Activated T-cell treated with anti-CD3 and anti-CD28 coated beads for 1 hour (primary cell): ENCODE measurements at places on chromosomes 3 and 15.
A peak's percentile ranks its signal among the peaks of the same experiment; 100 is the strongest.

DNA sequence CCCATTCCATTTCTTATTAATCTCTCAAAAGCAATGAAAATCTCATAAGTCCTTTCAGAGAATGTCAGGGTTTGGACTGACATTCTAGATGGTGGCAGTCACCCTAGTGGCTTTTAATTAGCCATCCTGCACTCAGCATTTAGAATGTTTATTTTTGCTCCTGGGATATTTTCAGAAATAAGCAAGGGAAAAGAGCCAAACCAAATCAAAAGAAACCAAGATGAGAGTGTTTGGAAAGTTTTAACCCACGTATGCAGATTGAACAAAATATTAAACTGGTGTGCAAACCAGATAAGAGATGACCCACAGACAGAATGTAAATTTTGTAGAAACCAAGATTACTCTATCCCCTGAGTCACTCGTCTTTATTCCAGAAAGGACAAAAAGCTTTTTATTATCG lies 275.8 kb downstream of the SQOR start:
- no peak for DNase-seq

DNA sequence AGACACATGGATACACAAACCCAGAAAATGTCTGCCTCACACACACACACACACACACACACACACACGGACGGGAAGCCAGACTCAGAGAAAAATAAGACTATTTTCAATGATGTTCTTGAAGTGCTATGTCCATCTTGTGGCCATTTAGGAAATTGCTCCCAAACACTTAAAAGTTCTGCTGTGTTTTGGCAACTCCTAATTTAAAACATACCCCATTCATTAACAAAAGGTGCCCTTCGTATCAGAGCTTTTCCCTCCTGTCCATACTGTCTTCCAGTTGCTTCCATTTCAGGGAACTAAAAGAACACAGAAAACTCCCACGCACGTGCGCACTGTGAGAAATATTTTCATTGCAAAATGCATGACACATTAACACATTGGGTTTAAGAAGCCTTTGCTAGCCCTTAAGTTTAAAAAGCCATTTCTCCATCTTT lies 44.6 kb downstream of the SLC12A1 start:
- DNase-seq, result no peak

- DNase-seq, result no peak
These were observed 59.0 kb upstream of the TRPC1 start for GRCh38 chr3:142664819-142665218.

- no peak for DNase-seq
These were observed 831.0 kb downstream of the TUSC7 start for GRCh38 chr3:117540597-117540996.

GRCh38 chr15:64006642-64007041 lies 39.6 kb downstream of the DAPK2 start:
- DNase-seq, result no peak

- DNase-seq, result no peak
These were observed 8.5 kb downstream of the ISL2 start for GRCh38 chr15:76344893-76345582.

DNA sequence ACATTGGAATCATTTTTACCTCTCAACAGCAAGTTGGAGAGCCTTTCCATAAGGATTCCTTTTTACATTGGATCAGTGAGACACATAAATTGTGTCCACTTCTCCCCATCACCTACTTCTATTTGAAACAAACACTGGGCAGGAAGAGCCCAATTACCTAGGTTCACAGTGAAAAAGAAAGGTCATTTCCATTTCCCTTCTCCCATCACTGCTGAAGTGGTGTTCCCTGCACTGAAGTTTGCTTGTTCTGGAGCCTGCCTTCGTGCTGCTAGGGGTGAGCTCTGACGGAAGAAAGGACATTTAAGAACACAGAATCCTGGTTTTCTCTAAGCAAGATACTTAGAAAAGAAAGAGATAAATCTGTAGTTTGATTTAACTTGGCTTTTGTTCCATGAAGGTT lies 123.8 kb upstream of the ZBTB20 start:
- DNase-seq, result no peak

DNA sequence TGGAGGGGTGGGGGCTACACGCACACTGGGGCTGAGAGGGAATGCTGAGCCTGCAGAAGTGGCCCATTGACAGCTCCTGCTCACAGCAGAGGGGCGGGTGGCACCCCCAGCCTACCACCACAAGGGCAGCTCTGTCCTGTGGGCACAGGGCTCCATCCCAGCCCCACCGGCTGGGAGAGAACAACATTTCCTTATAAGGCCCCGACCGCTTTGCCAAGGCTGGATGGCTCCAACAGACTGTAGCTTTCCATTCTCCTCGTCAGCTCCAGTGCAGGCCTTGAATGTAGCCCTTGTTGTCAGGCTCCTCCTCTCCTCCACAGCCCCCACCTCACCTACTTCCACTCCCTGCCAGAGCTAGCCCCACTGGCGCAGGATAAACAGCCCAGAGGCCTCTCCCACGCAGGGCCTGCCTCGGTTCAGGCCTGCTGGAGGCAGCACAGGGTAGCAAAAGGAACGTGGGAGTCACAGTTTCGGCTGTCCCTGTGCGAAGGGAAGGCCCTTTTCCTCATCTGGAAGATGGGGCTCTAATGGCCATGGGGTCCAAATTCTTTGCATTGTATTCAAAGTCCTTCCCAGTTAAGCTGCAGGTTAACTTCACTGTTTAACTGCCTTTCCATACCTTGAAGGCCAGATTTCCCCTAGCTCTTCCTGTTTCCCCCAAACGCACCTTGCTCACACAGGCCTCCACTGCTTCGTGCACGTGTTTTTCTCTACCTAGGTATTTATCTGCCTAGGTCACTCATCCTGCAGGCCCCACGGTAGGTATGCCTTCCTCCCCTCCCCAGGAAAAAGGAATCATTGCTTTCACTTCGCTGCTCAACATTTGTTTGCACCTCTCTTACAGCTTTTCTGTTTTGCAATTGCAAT lies 101.6 kb upstream of the LPP start:
- no peak for DNase-seq

GRCh38 chr3:104584682-104585081 lies 782.0 kb upstream of the ALCAM start:
- no peak for DNase-seq

DNA sequence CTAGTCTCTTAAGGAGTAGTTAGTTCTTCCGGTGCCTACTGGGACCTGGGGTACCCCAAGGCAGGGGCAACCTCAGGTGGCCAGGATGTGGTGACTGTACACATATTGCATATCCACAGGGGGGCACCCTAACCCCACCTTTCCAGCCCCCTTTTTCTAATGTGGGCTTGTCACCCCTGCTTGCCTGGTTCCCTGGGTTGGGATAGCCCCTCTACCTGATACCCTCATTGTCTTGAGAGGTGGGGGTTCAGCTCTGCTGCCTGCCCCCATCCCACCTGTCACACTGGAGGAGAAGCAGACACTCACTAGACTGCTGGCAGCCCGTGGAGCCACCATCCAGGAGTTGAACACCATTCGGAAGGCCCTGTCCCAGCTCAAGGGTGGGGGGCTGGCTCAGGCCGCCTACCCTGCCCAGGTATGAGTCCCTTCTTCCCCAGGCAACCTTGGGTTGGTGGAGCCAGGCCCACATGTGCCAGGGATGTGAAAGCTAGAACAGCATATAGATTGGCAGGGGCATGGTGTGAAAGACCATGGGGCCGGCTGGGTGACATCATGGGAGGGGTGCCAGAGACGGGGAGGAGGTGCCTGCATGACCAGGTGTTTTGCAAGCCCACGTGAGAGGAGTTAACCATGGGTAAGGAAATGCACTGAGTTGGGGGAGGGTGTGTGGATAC lies 4.0 kb downstream of the GLYCTK start:
- peak; percentile 41 for DNase-seq

GRCh38 chr3:11739706-11740105 lies 96.0 kb upstream of the VGLL4 start:
- no peak for DNase-seq

DNA sequence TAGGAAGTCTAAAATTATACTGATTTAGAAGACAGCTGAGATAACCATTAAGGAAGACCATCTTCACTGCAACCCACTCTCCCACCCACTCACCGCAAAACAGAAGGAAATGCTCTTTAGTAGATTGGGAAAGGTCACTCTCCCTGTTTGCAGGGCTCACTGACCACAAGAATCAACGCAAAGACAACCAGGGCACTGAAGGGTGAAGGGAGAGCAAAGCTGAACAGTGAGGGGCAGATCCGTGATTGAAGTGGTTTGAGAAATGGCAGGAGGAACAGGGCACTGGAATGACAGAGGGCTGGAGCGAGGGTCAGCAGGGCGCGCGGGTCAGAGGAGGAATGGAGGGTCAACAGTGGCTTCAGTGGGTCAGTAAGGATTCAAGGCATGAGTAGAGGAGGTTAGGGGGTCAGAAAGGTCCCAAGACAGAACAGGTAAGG lies 520 bp downstream of the MESD start:
- DNase-seq, result no peak

DNA sequence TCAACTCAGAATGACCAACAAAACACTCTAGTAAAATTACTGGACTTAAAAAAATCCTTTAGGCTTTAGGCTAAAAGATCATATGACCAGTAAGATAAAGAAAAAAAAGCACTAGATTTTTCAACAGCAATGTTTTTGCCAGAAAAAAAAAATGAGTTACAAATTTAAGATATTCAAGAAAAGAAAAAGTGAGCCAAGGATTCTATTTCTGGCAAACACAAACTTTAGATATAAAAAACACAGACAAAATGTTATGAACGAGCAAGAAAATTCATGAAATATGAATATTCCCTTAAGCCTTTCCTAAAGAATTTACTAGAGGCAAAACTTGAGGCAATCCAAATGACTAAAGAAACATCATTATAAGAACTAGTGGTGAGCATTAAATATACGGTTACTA lies 8.6 kb downstream of the GOLGB1 start:
- DNase-seq, result no peak

DNA sequence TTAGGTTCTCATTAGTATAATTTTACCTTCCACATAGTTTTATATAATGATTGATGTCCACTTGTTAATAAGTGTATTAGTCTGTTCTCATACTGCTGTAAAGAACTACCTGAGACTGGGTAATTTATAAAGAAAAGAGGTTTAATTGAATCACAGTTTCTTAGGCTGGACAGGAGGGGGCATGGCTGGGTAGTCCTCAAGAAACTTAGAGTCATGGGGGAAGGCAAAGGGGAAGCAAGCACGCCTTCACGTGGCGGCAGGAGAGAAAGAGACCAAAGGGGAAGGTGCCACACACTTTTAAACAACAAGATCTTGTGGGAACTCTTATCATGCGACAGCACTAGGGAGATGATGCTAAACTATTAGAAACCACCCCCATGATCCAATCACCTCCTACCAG lies 19.2 kb downstream of the DZIP3 start:
- DNase-seq, result no peak

- no peak for DNase-seq
These were observed 49.9 kb upstream of the LMCD1 start for GRCh38 chr3:8451696-8452095.

DNA sequence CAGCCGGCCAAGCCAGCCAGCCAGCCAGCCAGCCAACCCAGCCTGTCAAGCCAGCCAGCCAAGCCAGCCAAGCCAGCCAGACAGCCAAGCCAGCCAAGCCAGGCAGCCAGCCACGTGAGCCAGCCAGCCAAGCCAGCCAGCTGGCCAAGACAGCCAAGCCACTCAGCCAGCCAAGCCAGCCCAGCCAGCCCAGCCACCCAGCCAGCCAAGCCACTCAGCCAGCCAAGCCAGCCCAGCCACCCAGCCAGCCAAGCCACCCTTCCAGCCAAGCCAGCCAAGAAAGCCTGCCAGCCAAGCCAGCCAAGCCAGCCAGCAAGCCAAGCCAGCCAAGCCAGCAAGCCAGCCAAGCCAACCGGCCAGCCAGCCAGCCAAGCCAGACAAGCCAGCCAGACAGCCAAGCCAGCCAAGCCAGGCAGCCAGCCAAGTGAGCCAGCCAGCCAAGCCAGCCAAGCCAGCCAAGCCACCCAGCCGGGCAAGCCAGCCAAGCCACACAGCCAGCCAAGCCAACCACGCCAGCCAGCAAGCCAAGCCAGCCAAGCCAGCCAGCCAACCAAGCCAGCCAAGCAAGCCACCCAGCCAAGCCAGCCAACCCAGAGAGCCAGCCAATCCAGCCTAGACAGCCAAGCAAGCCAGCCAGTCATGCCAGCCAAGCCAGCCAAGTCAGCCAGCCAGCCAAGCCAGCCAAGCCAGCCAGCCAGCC lies 199.5 kb downstream of the GOLGA6L6 start:
- no peak for DNase-seq

DNA sequence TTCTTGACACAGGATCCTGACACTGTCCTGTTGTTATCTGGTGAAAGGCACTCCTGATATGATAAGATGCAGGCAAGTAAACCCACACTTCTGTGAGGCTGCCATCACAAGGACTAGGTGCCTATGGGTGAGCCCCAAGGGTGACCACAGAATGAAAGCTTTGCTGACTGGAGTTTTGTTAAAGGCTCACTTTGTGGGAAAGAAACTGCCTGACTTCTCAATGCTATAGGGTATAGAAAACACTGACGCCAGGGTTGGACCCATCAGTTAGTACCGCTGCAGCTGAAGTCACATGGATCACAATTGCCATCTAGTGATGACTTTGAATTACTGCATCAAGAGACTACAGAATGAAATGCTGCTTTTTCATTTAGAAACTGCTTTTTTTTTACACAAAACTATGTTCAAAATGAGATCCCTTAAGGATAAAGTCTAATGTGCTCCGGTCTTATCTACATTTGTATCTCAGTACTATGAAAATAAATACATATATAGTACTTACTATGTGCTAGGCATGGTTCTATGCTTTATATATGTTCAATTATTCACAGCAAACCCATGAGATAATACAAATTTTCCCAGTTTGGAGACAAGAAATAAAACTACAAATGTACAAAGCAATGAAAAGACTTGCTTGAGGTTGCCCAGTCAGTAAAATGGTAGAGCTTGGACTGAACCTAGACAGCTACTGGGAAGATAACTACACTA lies 64.2 kb upstream of the CMSS1 start:
- DNase-seq, result no peak

GRCh38 chr3:147937341-147937740 lies 528.2 kb downstream of the ZIC1 start:
- no peak for DNase-seq

DNA sequence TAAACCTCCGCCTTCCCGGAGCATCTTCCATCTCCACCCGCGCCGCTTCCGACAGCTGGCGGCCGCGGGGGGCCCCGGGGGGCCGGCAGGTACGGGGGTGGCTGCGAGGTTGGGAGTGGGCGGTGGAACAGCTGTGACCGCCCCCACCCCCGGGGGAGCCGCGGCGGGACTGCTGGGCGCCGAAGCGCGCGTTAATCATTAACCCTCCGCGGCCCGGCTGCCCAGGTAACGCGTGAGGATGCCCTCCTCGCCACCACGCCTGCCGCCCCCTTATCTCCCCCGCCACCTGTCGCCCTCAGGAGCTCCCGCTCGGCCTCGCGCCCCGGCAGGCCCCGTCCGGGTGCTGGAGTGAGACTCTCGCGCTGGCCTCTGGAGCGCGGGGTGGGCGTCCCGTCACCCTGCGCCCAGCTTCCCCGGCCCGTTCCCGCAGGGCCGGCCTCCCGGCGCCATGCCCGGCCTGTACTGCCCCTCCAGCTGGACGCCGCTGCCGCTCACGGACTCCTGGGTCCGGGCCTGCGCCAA lies 757 bp downstream of the VWA5B2 start:
- DNase-seq, result no peak

DNA sequence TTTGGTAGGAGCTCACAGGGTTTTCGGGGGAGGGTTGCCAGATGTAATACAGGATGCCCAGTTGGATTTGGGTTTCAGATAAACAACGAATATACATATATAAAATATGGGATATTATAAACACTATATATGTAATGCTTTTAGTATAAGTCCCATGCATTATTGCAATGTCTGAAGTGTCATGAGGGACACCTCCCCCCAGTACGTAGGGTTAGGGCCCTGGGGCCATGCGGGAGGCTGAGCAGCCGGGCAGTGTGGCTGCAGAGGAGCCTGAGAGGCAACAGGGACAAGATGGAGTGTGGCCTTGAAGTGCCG lies 148.9 kb downstream of the SMAD6 start:
- no peak for DNase-seq
